Activated T-cell treated with anti-CD3 and anti-CD28 coated beads, Interleukin-2, amount 50 U/mL, for 72 hours (primary cell): ENCODE measurements at places on chromosomes 7 and 10. TPM values are rescaled to one million over a fixed set of nuclear protein-coding genes. Genes with fewer than 3 reads are reported as not detected.

- H3K4me1 ChIP-seq: peaks cover 29% of the 10 kb centered on the region
- no peaks in the 10 kb centered on the region for H3K27me3 ChIP-seq
- peaks cover 2% of the 10 kb centered on the region for H3K36me3 ChIP-seq
- no peak overlapping the region for H3K4me3 ChIP-seq
These were observed 24.3 kb upstream of the VDAC2 start for GRCh38 chr10:75186310-75186709.

Gene SKIDA1
- 0.41 TPM for total RNA-seq

Gene IL15RA
- 30.0 TPM for total RNA-seq

DNA sequence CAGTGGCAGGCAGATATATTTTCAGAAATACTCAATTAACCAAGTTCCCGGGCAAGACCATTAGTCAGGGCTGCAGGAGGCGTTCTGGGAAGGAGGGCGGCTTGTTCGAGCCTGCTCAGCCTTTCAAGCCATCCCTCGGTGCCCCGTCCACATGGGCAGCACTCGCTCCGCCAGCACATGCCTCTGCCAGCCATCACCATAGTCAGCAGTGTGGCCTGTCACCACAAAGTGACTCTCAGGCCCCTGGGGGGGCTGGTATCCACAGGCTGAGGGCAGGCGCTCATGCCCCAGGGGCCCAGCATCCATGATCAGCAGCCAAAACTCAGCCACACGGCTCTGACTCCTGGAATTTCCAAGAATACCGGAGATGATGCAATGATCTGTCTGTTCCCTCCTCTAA lies 81.9 kb downstream of the CHST15 start:
- H3K4me1 ChIP-seq: no peaks in the 10 kb centered on the region
- H3K27me3 ChIP-seq: no peaks in the 10 kb centered on the region
- H3K4me3 ChIP-seq: no peak overlapping the region
- no peak overlapping the region for H3K27ac ChIP-seq

Gene EIF3B
- total RNA-seq: 121 TPM

GRCh38 chr10:31090894-31091607 lies 59.4 kb upstream of the ZNF438 start:
- H3K27me3 ChIP-seq: no peaks in the 10 kb centered on the region
- H3K4me1 ChIP-seq: peaks cover 39% of the 10 kb centered on the region
- no peaks in the 10 kb centered on the region for H3K36me3 ChIP-seq
- no peak overlapping the region for H3K4me3 ChIP-seq
- DNase-seq: peak; percentile 13

- peaks cover 34% of the 10 kb centered on the region for H3K4me1 ChIP-seq
- no peak overlapping the region for H3K4me3 ChIP-seq
- H3K27ac ChIP-seq: no peak overlapping the region
- H3K36me3 ChIP-seq: no peaks in the 10 kb centered on the region
- no peak for DNase-seq
These were observed 24.9 kb downstream of the CALML3 start for GRCh38 chr10:5549462-5550249.

Gene SLC26A4
- 7.9 TPM for total RNA-seq

GRCh38 chr10:75379212-75379724 lies 22.3 kb downstream of the ZNF503 start:
- DNase-seq: no peak
- H3K4me3 ChIP-seq: no peak overlapping the region
- H3K36me3 ChIP-seq: no peaks in the 10 kb centered on the region
- H3K27me3 ChIP-seq: peaks cover 16% of the 10 kb centered on the region

- H3K27ac ChIP-seq: no peak overlapping the region
- H3K4me3 ChIP-seq: no peak overlapping the region
- no peaks in the 10 kb centered on the region for H3K27me3 ChIP-seq
These were observed 14.9 kb downstream of the BZW2 start for GRCh38 chr7:16660702-16661464.

GRCh38 chr7:32587411-32587948 lies 92.2 kb downstream of the AVL9 start:
- H3K27ac ChIP-seq: no peak overlapping the region
- H3K4me3 ChIP-seq: no peak overlapping the region

GRCh38 chr7:42766782-42767423 lies 145.0 kb downstream of the C7orf25 start:
- H3K4me3 ChIP-seq: no peak overlapping the region
- no peaks in the 10 kb centered on the region for H3K36me3 ChIP-seq
- H3K27ac ChIP-seq: no peak overlapping the region
- peaks cover 5% of the 10 kb centered on the region for H3K4me1 ChIP-seq
- no peak for DNase-seq

- H3K4me1 ChIP-seq: peaks cover 28% of the 10 kb centered on the region
- peaks cover 2% of the 10 kb centered on the region for H3K36me3 ChIP-seq
- no peak overlapping the region for H3K4me3 ChIP-seq
These were observed 6.9 kb downstream of the CISD1 start for GRCh38 chr10:58275908-58276307.

Gene ACTL6B
- total RNA-seq: not detected

DNA sequence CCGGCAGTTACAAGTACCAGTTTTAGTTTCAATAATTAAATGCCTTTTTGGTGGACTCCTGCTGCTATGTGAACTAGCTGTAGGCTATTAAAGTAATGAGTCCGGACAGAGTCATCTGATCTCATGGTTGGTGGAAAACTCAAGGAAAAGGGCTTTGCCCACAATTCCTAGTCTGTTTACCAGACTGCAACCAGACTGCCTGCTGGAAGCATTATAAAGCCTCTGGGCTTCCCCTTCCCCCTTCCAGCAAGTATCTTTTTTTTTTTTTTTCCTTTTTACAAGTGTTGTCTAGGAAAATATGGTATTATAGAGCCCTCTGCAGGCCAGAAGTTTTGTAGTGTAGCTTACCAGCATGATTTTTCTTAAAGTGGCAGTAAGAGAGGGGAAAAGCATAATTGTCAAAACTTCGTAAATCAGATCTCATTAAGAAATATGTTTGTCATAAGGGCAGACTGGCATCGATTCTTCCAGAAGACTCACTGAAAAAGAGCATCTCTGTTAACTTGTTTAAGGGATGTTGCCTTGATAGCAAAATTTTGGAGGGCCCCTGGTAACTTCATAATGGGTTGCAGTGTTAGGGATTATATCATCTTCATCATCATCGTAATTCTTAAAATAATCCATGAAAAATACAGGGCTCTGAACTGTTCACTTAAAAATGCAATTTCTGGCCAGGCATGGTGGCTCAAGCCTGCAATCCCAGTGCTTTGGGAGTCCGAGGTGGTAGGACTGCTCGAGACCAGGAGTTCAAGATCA lies 181.3 kb downstream of the TAX1BP1 start:
- H3K36me3 ChIP-seq: no peaks in the 10 kb centered on the region
- H3K4me3 ChIP-seq: no peak overlapping the region
- no peaks in the 10 kb centered on the region for H3K27me3 ChIP-seq
- no peak overlapping the region for H3K27ac ChIP-seq

DNA sequence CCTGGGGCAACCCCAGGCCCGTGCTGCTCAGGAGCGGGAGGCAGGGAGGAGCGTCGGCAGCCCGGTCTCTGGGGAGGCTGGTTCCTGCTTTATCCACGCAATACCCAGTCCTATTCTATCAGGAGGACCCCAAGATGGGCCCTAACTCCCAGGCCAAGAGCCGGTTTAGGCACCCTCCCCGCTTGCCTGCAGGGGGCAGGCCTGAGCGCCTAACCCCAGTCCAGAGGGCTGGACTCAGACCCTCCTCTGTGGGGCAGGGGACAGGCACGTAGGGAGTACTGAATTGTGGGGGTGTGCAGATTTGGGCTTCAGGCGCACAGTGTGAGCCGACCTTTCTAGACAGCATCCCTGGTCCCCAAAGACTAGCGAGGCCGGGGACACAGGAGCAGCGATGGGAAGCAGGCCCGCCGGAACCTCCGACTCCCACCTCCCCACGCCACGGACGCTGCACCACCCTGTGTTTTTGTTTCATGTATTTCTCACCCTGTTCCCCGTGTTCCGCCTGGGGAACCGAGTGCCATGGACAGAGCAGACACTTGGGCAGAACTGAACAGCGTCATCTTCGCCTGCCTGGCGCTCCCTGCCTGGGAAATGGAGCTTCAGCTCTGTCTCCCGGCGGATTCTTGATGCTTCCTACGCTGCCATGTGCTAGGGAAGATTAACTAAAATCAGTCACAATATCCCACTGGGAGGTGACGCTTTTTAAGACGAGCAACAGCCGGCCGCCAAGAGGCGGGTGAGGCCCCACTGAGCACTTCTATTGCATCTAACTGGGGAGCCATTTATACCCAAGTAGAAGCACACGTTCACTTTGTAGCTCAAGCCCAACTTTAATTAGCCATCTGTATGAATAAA lies 5.3 kb downstream of the NUDT1 start:
- peaks cover 14% of the 10 kb centered on the region for H3K4me1 ChIP-seq
- H3K27me3 ChIP-seq: no peaks in the 10 kb centered on the region
- H3K27ac ChIP-seq: no peak overlapping the region
- DNase-seq: peak; percentile 49
- H3K36me3 ChIP-seq: no peaks in the 10 kb centered on the region
- H3K4me3 ChIP-seq: no peak overlapping the region

GRCh38 chr7:28573651-28574301 lies 161.5 kb downstream of the CREB5 start:
- H3K36me3 ChIP-seq: no peaks in the 10 kb centered on the region
- peaks cover 4% of the 10 kb centered on the region for H3K4me1 ChIP-seq
- no peak overlapping the region for H3K27ac ChIP-seq
- H3K27me3 ChIP-seq: peaks cover 14% of the 10 kb centered on the region
- DNase-seq: no peak
- no peak overlapping the region for H3K4me3 ChIP-seq

DNA sequence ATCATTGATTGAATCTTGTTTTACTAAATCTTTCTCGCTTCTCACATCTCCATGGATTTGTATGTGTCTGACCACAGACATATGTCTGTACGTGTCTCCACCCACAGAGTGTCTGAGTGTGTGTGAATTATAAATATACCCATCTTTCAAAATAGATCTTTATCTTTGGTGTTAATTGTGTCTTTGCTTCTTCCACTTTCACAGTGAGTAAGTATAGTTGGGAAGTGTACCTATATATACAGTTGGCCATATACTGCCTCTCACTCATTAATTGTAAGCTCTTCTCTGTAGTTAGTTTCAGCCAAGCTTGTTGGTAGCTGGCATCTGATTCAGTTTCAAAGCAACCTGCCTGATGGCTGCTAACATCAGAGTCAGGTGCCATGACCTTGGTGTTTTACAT lies 18.4 kb downstream of the EEPD1 start:
- H3K4me3 ChIP-seq: no peak overlapping the region
- peaks cover 19% of the 10 kb centered on the region for H3K4me1 ChIP-seq
- no peaks in the 10 kb centered on the region for H3K36me3 ChIP-seq
- DNase-seq: no peak
- H3K27ac ChIP-seq: peak overlapping the region; percentile 1

Gene CPXM2
- total RNA-seq: not detected

DNA sequence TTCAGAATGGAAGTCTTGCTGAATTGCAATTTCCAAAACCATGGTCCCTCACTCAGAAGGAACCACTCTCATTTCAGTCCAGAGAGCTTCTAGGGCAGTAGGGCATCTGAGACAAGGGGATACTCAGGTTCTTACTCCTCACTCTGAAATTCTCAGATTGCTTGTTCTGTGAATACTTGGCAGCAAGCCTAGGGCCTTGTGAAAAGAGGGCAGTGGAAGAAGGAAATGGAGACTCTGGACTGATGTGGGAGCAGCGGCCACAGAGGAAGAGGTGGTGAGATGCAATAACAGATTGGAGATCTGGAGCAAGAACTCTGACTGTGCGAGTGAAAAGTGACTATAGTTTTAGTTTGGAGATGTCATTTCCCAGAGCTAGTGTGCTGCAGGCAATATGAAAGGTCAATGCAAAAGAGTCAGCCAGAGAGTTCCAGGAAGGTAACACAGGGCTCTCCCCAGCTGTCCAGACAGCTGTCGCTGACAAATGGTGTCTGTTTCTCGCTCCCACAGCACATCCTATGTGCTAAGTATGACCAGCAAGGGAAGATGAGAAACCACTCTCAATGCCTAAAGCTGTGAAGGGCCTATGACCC lies 291.6 kb upstream of the KIAA1217 start:
- no peak for DNase-seq
- no peak overlapping the region for H3K4me3 ChIP-seq
- H3K4me1 ChIP-seq: no peaks in the 10 kb centered on the region

Gene SPAM1
- not detected for total RNA-seq

DNA sequence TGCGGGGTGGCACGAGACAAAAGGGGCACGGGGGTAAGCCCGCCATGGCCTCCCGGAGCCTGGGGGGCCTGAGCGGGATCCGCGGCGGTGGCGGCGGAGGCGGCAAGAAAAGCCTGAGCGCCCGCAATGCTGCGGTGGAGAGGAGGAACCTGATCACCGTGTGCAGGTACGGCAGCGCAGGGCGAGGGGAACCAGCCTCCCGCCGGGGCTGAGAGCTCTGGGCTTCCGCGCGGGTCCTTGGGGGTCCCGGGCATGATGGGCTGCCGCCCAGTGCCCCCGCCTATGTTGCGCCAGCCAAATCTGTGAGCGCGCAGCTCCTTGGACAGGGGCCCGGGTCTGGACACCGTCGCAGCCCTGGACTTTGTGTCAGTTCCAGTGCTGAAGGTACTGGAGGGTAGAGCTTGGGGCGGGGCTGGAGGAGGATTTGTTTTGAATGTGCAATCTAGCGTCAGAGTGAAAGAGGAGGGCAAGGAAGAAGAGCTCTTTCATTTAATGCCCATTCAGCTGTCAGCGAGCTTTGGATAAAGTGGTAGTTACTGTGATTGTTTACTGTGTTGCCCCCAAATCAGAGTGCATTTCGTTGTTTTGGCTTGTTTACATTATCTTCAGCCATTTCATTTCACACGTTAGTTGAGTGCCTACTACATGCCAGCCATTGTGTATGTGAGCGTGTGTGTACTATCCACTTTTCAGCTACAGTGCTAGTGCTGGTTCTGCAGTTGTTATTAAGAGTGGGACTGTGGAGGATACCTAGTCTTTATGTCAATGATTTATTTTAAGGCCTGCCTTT lies 777 bp downstream of the RUNDC3B start:
- DNase-seq: peak; percentile 36
- no peak overlapping the region for H3K27ac ChIP-seq
- H3K27me3 ChIP-seq: peaks cover 5% of the 10 kb centered on the region
- H3K36me3 ChIP-seq: peaks cover 1% of the 10 kb centered on the region
- H3K4me1 ChIP-seq: peaks cover 13% of the 10 kb centered on the region

Gene H2AZ2
- total RNA-seq: 274 TPM

GRCh38 chr10:71358277-71358676 lies 38.4 kb upstream of the CDH23 start:
- H3K4me3 ChIP-seq: no peak overlapping the region
- H3K27me3 ChIP-seq: no peaks in the 10 kb centered on the region
- no peak for DNase-seq
- H3K27ac ChIP-seq: no peak overlapping the region
- H3K4me1 ChIP-seq: no peaks in the 10 kb centered on the region

DNA sequence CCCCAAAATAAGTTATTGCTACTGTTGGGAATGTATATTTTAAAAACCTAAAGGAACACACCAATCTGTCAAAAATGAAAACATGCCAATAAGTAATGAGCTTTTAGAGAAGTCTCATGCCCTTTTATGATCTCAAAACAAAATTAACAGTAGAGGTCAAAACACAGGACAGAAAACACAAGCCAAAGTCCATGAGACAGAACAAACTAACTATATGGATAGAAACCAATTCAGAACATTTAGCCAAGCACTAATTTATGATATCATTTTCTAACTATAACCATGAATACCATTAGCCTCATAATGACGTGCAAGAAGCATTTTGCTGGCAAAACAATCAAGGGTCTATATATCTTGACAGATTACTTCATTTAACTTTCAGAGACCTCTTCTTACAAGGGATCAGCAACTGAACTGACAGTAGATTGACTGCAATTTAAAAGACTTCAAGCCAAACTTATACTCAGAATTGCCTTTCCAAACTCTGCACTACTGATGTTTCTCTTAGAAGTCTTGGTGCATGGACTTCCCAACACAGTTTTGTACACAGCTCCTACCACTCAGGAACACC lies 200.9 kb downstream of the DOCK4 start:
- DNase-seq: no peak
- H3K36me3 ChIP-seq: no peaks in the 10 kb centered on the region
- H3K27ac ChIP-seq: no peak overlapping the region
- H3K27me3 ChIP-seq: no peaks in the 10 kb centered on the region
- peaks cover 7% of the 10 kb centered on the region for H3K4me1 ChIP-seq
- no peak overlapping the region for H3K4me3 ChIP-seq
